Epithelial cell of esophagus (primary cell): ENCODE measurements at places on chromosomes 1 and 21.

GRCh38 chr1:159121526-159121925 is 45.0 kb upstream of the AIM2 start:
- DNase-seq = peak; percentile 4

DNA sequence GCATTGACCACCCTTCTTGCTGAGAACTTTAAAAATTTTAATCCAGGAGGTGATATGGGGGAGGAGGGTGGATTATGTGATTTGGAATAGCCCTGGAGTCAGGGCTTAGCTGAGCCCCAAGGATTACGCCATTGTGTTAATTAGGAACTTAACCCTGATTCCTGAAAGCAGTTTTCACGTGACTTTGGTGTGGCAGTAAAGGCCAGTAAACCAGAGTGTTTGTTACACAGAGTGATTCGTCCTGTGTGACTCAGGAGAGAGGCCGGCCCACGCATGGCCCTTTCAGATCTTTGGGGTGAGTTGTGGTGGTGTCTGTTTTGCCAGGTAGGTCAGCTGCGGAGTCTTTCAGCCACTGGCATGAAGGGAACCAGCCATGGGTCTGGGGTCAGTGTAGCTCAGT is 107.6 kb downstream of the NOS1AP start:
- peak; percentile 33 for DNase-seq

GRCh38 chr1:174190691-174191199 is 31.4 kb downstream of the RABGAP1L start:
- no peak for DNase-seq

DNA sequence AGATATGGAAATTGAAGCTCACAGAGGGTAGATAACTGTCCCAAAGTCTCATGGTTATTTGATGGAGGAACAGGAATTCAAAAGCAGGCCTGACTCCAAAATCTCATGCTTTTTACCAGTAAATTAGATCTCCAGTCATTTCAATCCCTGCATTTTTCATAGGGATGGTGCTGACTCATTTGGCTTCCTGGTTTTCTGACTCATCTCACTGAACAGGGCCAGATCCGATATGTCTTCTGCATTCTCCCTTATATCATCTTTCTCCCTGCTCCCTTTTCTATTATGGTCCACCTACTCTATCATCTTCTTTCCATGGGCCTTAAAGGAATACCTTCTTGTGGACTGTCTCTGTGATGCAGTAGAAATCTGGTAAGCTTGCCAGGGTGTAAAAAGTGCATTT is 187.2 kb downstream of the FGGY start:
- peak; percentile 84 for DNase-seq

GRCh38 chr1:239976130-239976968 is 115.3 kb upstream of the FMN2 start:
- peak; percentile 56 for DNase-seq

DNA sequence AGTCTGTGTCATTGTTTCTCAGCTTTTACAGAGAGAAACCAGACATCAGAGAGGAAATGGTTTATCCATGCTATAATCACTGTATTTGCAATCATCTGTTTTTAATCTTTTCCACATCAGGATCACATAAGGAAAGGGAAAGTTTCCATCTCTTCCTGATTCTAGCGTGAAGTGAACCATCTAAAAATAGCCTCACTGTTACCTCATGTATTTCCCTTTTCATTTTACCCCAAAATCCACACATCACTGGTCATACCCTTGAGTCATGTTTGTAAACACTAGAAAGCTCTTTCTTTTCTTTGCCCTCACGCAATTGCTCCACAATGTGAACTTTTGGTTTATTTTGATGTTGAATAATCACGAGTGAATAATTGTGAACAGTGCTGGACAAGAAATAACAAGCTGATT is 146.0 kb downstream of the PLA2G4A start:
- peak; percentile 88 for DNase-seq

GRCh38 chr1:215114154-215114933 is 31.8 kb downstream of the KCNK2 start:
- peak; percentile 88 for DNase-seq

DNA sequence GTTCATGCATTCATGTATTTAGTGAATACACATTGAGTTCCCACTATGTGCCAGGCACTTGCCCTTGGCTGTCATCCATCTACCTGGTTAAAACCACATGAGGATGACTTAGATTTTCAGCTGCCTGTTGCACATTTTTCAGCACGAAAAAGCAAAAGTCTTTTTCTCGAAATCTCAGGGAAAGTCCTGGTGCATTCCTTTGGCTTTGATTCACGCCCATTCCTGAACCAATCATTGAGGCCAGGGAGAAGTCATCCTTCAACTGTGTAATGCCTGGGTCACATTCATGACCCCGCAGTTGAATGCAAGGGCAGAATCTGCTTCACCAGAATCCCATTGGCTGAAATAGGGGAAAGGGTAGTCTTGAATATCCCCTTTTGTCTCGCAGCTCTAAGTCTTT is 84.4 kb downstream of the RNF220 start:
- no peak for DNase-seq

GRCh38 chr21:31064803-31065202 is 26.5 kb upstream of the KRTAP19-8 start:
- no peak for DNase-seq

DNA sequence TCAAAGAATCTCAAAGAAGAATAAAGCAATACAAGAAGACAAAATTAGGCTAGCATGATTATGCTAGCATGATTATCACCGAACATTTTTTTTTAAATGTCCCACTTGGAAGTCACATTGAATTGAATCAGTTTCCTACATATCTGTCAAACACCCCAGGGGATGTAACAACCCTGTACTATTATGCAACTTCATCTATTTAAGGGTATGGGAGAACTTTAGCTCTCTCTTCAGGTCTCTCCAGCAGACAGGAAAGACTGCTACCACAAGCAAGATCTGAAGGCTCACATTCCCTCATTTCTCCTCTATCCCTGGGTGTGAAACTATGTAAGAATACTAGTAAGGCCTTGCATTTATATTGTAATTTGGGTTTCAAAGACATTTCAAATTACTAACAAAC is 52.8 kb downstream of the EDEM3 start:
- DNase-seq = no peak

GRCh38 chr1:184244962-184245361 is 141.9 kb upstream of the C1orf21 start:
- no peak for DNase-seq

DNA sequence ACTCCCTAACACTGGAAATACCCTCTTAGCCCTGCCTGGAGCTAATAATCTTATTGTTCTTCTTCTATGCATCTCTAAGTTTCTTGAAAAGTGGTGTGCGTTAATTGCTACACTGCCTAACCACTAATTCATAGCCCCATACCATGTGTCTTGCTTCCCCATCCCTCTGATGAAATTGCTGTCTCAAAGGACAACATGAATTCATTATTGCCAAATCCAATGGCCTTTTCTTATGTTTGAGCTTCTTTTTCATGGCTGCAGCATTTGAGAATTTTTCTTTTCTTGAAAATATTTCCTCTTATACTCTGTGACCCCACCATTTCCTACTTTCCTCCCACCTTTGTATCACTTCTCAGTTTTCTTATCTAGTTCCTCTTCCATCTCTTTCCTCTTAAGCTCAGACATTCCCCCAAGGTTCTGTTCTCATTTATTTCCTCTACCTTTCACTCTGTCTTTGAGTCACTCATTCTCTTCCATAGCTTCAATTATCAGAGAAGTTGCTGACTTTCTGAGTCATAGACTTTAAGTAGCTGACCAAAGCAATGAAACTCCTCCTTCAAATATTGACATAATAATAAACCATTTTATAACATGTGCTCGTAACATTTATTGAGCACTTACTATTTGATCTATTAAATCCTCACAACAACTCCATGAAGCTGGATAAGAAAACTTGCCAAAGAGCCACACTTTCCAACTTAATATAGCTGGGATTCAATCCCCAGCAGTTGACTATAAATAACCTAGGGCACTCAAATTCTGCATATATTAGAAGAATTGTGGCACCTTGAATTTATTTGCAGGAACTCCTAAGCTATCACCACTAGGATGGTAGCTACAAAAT is 35.5 kb upstream of the ATP6V1G3 start:
- DNase-seq = peak; percentile 49

GRCh38 chr1:197277166-197277565 is 9.1 kb downstream of the CRB1 start:
- DNase-seq = no peak

GRCh38 chr1:189619682-189620332 is 857.9 kb downstream of the BRINP3 start:
- DNase-seq = peak; percentile 98

DNA sequence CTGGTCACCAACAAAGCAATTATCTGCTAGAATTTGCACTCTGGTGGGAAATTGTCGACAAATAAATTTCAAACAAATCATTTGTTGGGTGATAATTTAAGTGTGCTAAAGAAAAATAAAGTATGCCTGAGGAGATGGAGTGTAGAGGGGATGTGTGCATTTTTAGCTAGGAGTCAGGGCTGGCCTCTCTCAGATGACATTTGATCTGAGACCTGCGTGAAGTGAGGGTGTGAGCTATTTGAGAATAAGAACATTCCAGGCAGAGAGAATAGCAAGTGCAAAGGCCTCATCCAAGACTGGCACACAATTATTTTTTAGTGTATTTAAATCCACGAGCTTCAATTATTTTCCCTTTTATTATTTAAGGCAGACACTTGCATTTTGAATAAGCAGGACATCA is 19.7 kb upstream of the S1PR1 start:
- no peak for DNase-seq

DNA sequence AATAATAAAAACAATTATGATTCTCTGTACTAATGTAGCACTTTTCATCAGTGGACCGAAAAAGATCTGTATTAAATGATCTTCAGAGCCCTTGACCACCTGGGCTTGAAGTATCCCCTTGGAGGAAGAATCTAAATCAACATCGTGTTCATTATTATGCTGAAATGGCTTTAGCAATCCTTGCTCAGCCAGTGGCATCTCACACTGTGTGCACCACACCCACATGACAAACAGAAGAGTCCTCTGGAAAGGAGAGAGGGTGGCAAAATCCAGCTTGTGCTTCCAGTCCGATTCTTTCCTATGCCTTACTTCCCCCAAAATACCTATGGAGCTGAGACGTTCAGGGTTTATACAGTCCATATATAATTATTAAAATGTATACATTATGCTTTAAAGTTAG is 318.5 kb upstream of the RUNX1 start:
- peak; percentile 39 for DNase-seq

DNA sequence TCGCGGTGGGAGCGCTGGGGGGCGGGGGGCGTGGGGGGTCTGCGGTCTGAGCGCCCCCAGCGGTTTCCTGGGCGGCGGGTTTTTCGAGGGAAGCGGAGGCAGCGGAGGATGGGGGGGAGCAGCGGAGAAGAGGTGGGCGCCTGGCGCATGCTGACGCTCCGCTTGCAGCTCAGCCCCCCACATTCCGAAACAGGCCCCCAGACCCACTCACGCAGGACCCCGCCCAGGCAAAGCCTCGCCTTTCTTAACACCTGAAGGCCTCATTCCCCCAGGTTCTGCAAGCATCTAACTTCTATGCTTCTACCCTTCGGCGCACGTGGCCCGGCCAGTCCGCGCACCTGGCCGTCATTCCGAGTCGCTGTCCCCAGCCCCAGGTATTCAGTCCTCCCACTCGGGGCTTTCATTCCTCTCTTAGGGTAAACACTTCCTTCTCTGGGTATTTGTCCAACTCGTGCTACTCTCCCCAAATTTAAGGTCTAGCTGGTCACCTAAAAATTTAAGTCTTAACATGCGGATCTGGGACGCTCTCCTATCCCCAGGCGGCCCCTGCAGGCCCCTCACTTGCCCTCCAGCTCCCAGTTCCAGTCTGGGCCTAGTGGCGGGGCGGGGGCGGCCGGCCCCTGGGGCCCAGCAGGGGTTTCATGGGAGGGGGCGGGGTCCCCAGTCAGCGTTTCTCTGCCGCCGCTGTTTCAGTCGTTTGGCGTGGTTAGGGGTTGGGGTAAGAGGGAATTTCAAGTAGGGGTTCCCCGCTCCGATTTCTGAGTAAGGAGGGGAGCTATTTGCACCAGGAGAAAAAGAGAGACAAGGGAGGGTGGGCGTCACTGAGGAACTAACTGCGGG is 2.8 kb upstream of the ZBTB7B start:
- DNase-seq = peak; percentile 53

DNA sequence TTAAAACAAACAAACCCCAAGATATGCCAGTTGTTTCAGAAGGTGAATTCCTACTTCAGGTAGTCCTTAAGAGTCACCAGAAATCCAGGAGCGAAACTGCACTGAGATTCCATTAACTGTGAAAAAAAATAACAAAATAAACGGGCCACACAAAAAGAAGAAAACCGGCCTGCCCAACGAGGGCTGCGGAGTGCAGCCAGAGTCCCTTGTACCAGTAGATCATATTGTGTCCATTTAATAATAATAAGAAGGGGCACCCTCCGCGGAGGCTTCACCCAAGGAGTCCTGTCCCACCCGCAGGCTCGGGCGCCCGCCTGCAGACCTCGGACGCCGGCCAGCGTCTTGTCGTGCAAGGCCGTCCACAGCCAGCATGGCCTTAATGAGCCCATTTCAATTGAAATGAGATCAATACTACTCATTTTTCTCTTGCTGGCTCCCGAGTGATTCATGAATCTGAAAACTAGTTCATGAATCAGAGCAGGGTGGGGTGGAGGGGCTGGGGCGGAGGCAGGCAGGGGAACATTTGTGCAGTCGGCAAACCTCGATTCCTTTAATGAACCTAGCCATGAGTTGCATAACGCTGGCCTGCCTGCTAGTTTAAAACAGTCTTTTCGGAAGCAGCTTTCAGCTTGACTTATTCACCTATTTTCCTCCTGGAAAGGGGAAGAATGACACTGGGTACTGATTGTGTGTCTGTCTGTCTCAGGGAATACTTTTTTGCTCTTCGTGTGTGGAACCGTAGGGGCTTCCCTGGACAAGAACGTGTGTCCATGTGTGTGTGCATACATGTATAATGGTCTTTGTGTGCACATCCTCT is 113.1 kb upstream of the IRF2BP2 start:
- peak; percentile 98 for DNase-seq

DNA sequence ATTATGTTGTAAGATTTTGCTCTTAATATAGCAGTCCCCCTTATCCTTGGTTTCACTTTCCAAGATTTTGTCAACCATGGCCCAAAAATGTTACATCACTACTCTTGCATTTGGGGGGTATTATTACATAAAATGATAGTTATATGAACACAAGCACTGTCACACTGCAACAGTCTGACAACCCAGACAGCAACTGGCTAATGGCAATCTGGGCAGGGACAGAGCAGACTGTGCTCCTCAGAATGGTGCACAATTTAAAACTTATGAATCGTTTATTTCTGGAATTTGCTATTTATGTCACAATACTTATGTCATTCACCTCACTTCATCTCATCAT is 2.1 kb upstream of the IVNS1ABP start:
- DNase-seq = no peak

GRCh38 chr1:92916899-92917298 is 44.4 kb downstream of the DIPK1A start:
- peak; percentile 43 for DNase-seq

- DNase-seq = no peak
Observed at GRCh38 chr1:30536530-30536929, 186.9 kb downstream of the MATN1 start.

DNA sequence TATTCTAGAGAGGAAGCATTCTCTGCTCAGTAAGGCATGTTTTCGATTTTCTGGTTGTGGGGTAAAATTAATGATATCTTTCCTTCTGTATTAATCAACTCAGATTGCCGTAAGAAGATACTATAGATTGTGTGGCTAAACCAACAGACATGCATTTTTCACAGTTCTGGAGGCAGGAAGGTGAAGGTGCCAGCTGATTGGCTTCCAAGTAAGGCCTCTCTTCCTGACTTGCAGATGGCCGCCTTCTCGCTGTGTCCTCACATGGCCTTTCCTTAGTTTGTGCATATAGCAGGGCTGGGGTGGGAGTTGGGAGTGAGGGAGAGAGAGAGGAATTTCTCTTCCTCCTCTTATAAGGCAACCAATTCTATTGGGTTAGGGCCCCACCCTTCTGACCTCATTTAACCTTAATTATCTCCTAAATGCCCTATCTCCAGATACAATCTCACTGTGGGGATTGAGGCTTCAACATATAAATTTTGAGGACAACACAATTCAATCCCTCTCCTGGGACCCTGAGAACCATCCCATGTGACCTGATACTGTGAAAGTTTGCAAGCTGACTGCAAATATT is 52.3 kb upstream of the MRPS6 start:
- no peak for DNase-seq
